ENCODE measurements at places on chromosomes 5 and 9. TPM values are rescaled to one million over a fixed set of nuclear protein-coding genes. Genes with fewer than 3 reads are reported as not detected.

LCN9 gene
- not detected for total RNA-seq

DPH7 gene
- 13.0 TPM for total RNA-seq

TAF11L5 gene
- not detected for total RNA-seq

MAPKAP1 gene
- 44.9 TPM for total RNA-seq

CDH10 gene
- 0.52 TPM for total RNA-seq

UBTD2 gene
- total RNA-seq: 45.9 TPM

SLC23A1 gene
- not detected for total RNA-seq

TMOD1 gene
- 45.9 TPM for total RNA-seq

TSSK1B gene
- not detected for total RNA-seq

NINJ1 gene
- 20.9 TPM for total RNA-seq

SLC35D2 gene
- 14.6 TPM for total RNA-seq

COL23A1 gene
- 0.52 TPM for total RNA-seq

GLRA1 gene
- not detected for total RNA-seq

TXNDC8 gene
- total RNA-seq: not detected

WDR55 gene
- total RNA-seq: 9.4 TPM

SLCO4C1 gene
- total RNA-seq: 1.0 TPM

PTBP3 gene
- total RNA-seq: 19.3 TPM

IFNA2 gene
- total RNA-seq: not detected

IL13 gene
- total RNA-seq: not detected

PROB1 gene
- total RNA-seq: 23.5 TPM

GLDC gene
- total RNA-seq: under 0.01 TPM

TAF11L10 gene
- total RNA-seq: not detected

NAIP gene
- 15.1 TPM for total RNA-seq

ECSCR gene
- total RNA-seq: 17.2 TPM

MGAT4B gene
- total RNA-seq: 32.4 TPM

SLC2A6 gene
- total RNA-seq: 0.52 TPM

DBH gene
- total RNA-seq: not detected

PCDHB16 gene
- total RNA-seq: 1.6 TPM

TJP2 gene
- 17.2 TPM for total RNA-seq

SUSD3 gene
- 2.6 TPM for total RNA-seq

GRM6 gene
- not detected for total RNA-seq

S1PR3 gene
- total RNA-seq: 12.5 TPM

SPOCK1 gene
- 3.7 TPM for total RNA-seq

LOX gene
- 50.1 TPM for total RNA-seq

SMIM33 gene
- not detected for total RNA-seq

SLC46A2 gene
- under 0.01 TPM for total RNA-seq

SHOC1 gene
- total RNA-seq: not detected

OR1Q1 gene
- not detected for total RNA-seq

SLC6A19 gene
- total RNA-seq: under 0.01 TPM

TCF7 gene
- 0.52 TPM for total RNA-seq

PITX1 gene
- 2.6 TPM for total RNA-seq

FOXD4L6 gene
- not detected for total RNA-seq

CEL gene
- total RNA-seq: not detected

PCDHGB7 gene
- total RNA-seq: 7.3 TPM

SPATA31A1 gene
- total RNA-seq: not detected

SOX30 gene
- not detected for total RNA-seq

PCDHB4 gene
- 1.6 TPM for total RNA-seq

WNT8A gene
- not detected for total RNA-seq

ITK gene
- under 0.01 TPM for total RNA-seq

TMEM252 gene
- not detected for total RNA-seq

TSLP gene
- under 0.01 TPM for total RNA-seq

ANXA2R gene
- 1.6 TPM for total RNA-seq

SPATA31E1 gene
- total RNA-seq: not detected
